ENCODE measurements at places on chromosomes 1 and 21.

DNA sequence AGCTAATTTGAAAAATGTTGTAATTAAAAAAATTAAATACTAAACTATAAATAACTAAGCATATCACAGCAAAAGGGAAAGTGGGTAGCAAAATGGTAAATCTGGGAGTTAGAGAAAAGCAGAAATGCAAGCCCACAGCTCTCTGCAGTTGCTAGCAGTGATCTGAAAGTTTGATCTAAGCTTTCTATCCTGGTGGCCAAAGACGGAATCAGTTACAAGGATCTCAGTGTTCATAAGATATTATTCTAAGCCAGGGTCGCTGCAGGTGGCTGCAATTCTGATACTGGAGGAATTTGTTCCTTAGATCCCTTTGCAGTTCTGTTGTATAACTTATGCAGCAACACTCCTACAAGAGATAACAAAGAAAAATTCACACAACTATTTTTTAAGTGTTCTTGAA, 363.7 kb downstream of the SETD4 start:
- DNase-seq = no peak

GRCh38 chr1:173758980-173759379, 44.2 kb downstream of the KLHL20 start:
- no peak for DNase-seq

DNA sequence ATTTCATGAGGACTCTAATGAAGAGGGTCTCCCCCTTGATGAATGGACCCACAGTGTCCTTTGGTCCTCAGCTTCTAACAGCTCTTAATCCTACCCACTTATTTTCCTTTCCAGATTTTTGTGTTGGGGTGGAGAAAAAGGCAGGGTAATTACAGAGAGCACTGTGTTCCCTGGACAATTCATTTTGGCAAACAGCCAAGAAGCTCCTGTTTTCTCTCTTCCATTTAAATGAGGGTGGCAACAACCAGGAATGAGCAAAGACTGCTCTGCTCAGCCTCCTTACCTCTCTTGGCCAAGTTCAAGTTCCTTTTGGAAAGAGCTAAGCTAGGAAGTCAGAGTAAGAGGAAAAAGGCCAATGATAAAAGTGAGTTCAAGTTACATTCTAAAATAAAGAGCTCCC, 11.9 kb downstream of the XKR8 start:
- no peak for DNase-seq

DNA sequence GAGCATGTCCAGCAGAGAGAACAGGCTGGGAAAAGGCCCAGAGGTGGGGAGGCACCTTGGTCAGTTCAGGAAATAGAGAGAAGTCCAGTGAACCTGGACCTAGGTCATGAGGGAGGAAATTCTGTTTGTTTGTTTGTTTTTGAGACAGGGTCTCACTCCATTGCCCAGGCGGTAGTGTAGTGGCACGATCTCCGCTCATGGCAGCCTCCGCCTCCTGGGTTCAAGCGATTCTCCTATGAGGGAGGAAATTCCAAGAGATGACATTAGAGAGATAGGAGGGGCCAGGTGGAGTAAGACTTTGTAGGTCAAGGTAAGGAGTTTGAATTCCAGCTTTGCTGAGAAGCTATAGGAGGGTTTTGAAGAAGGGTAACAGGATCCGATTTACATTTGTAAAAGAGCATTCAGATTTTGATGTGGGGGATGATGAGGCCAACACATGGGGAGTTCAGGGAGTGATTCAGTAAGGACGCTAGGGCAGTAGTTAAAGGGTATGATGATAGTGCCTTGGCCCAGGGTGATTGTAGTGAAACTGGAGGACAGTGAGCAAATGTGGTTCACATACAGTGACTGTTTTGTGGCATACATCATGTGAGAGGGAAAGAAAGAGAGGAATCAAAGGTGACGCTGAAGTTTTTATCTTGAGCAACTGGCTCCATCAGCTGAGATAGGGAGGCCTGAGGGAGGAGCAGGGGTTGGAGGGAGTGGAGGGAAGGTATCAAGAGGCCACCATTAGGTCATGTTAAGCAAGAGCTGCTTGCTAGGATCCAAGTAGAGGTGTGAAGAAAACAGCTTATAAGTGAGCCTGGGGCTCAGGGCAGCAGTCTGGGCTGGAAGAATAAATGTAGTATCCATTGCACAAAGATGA, 8.3 kb upstream of the TRABD2B start:
- no peak for DNase-seq

- peak; percentile 67 for DNase-seq
Observed at GRCh38 chr1:58432851-58433668, 113.5 kb downstream of the OMA1 start.

DNA sequence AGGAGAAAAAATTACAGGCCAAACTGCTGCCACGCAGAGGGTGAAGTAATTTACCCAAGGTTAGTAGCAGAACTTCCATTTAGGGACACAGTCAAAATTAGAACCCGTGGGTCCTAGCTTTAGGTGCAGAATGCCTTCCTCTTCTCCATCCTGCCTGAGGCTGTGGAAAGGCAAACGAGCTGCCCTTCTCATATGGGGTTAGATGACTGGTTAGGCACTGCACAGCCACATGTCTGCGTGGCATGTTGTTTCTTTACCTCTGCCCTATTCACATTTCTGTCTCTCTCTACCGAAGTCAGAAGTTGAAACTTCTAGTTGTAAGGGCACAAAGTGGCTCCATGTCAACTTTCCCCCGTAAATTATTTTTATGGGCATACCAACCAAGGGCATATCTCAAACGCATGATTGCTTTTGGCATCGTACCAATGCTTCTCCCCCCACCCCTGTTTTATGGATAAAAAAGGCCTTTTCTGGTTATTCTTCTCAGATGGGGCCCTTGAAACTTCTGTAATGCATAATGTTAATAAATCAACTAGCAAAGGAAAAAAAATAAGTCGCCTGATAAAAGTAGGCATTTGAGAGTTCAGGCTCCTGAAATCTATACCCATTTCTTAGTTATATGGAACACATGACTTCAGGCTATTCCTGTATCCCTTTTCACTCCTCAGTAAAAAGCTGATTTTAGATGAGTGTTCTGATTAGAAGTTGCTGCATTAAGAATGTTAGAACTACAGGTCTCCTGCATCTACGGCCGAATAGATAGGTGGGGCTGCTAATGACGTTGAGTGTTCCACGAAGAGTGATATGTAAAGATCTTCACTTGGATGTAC, 139.6 kb upstream of the NRIP1 start:
- DNase-seq = no peak

DNA sequence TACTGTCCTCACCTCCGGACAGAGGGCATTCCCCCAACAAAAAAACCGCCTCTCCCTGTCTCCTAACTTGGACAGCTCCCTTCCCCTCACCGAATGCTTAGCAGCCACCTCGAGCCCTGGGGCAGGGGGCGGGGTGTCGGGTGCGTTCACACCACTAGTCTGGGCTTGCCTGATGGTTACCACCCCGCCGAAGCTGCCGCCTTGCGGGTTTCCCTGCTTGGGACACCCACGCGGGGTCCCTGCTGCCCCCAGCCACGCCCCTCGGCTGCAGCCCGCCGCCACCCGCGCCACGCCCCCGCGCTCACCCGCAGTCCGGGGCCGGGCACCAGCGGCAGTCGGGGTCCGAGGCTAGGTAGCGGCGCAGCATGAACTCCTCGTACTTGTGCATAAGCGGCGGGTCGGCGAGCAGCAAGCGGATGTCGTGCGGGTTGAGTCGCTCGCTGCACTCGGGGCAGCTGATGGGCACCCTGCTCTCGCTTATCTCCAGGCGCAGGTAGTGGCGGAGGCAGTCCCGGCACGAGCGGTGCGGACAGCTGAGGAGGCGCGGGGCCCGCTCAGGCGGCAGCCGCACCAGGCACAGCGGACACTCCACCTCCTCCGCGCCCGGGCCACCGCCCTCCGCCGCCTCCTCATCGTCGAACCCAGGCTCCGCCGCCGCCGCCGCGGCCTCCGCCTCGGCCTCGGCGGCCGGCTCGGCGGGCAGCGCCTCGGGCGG, 706 bp downstream of the RNF19B start:
- DNase-seq = peak; percentile 71

GRCh38 chr1:58627221-58627620, 50.2 kb upstream of the TACSTD2 start:
- no peak for DNase-seq

All from sciatic nerve (tissue), 2 donors.